ENCODE measurements at places on chromosomes 2 and 18.

DNA sequence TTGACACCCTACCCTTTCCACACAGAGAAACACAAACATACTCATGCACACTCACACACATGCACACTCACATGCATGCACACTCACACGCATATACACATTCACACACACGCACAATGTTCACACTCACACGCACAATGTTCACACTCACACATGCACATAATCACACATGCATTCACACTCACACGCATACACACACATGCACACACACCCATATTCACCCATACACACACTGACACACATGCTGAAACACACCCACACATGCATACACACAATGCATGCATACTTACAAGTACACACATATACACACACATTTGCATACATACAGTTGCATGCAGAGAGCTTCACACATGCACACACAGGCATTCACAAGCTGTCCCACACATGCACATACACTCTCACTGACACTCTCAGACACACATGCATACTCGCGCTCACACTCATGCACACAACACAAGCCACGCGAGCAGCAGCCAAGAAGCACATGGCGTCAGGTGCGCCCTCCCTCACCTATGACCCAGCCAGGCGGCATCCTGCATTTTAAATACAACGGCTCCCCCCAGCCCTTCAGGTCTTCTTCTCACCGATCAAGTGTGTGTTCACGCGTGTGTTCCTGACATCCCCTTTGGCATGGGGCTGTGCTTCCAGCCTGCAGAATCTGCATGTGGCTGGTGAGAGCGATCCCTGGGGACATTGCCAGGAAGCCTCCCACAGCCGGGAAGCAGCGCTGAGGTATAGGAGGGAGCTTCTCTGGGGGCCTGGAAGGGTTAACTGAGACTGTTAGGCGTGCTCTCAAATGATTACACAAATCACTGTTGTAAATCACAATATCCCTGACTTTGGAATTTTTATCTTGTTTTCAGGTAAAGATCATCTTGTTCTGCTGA lies 195.1 kb downstream of the RTP5 start:
- DNase-seq: no peak

- DNase-seq: no peak
Observed at GRCh38 chr2:59912042-59912441, 641.4 kb downstream of the BCL11A start.

- DNase-seq: no peak
Observed at GRCh38 chr18:39946623-39947061, 2008.4 kb upstream of the PIK3C3 start.

DNA sequence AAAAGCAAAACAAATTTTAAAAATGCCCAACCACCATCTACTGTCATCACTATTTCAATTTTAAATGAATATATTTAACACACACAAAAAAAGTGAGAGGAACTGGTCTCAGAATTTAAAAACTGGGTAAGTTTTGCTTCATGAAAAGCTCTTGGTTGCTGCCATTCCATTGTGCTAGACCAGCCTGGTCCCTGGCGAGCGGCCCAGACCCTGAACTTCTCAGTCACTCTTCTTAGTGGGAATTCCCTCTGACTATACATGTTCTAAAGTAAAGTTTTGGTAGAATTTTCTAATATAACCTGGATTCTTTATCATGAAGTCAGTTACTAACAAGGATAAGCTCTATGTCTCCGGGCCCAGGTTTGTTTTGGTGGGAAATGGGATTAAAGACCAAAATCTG lies 34.8 kb upstream of the TMEM177 start:
- DNase-seq: no peak

GRCh38 chr2:217892560-217892959 lies 110.2 kb downstream of the TNS1 start:
- DNase-seq: no peak

DNA sequence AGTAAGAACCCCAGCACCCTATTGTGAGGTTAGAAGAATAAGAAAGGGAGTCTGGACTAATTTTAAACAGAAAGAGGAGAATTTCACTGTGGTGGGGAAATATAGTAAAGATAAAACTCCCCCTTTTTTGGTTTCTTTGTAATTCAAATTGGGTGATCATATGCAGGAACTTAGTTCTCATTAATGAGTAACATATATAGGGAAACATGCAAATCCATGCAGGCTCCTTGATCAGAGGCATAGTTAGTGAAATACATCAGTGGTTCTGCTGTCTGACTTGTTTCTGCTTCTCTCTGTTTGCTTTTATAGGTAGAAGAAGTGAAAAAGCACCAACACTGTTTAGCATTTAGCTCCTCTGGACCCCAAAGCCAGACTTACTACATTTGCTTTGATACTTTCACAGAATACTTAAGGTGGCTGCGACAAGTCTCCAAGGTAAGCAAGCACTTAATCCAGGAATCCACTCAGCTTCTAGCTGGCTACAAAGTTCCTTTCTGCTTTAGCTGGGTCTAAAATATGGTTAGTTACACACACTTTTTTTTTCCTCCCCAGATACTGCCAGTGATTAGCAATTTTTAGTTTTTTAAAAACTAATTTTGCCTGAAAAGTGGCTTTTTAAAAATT lies 123.2 kb downstream of the PHLPP1 start:
- no peak for DNase-seq

DNA sequence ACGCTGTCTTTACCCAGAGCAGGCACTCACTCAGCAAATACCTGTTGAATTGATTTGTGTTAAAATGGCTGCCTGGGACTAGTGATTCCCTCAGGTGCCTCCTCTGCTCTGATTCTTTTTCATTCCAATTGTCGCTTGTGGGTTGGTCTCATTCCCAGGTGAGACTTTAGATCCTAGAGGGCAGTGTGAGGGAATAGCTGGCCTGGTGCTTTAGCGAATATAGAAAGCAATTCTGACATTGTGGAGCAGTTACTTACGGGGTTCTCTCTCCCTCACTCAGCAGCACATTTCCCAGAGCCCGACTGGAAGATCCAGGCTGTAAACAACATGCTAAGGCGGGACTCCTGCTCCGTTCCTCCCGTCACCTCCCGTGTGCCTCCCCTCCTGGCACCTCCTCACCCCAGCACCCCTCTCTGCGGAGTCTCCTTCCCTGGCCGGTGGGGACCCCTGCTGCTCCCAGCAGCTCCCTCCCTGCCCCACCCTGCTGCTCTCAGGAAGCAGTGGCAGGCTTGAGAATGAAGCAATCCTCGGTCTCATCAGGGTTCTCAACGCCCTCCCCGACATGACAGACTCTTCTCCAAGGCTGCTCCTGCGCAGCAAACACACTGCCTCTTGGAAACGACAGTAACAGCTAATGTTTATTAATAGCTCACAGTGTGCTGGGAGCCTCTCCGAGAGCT lies 26.9 kb downstream of the CELF4 start:
- no peak for DNase-seq

- DNase-seq: no peak
Observed at GRCh38 chr18:50461251-50461650, 86.4 kb downstream of the SKA1 start.

GRCh38 chr2:73610111-73610510 lies 32.1 kb downstream of the NAT8 start:
- DNase-seq: no peak

- DNase-seq: no peak
Observed at GRCh38 chr2:135792401-135793150, 44.4 kb downstream of the LCT start.

Data from stimulated activated CD4-positive, alpha-beta T cell treated with anti-CD3 and anti-CD28 coated beads, Interleukin-12 subunit alpha, Interleukin-12 subunit beta, amount 100 ng/mL, for 24 hours (primary cell).